Epithelial cell of proximal tubule (primary cell): ENCODE measurements at places on chromosomes 6 and 20. TPM values are rescaled to one million over a fixed set of nuclear protein-coding genes. Genes with fewer than 3 reads are reported as not detected.

DNA sequence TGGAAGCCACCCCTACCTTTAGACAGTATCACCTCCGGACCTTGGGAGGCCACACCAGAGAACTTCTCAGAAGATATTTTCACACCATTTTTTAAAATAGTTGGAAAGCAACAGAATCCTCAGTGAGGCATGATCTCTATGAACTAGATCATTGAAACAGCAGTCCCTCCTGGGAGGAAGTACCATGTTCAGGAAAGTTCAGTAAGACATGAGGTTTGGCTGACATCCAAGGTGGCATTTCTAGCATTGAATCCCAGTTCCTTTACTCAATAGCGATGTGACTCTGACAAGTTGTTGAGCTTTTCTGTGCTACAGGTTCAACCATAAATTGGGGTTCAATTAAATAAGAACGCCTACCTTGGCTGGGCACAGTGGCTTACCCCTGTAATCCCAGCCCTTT lies 169.0 kb downstream of the TBC1D7 start:
- no peak for DNase-seq

DNA sequence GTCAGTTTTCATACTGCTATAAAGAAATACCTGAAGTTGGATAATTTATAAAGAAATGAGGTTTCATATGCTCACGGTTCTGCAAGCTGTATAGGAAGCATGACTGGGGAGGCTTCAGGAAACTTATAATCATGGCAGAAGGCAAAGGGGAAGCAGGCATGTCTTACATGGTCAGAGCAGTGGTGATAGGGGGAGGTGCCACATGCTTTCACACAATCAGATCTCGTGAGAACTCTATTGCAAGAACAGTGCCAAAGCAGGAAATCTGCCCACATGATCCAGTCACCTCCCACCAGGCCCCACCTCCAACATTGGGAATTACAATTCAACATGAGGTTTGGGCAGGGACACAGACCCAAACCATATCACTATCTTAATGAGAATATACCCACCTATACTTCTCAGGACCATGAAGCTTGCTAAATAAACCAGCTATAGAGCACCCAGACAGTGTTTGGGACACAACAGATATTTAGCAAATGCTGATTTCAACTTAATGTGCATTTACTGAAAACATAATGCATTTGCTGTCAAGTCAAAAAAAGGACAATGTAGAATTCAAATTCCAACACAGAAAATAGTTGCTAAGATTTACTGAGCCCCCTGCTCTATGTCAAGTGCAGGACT lies 63.8 kb downstream of the TNFRSF21 start:
- DNase-seq, result no peak

DNA sequence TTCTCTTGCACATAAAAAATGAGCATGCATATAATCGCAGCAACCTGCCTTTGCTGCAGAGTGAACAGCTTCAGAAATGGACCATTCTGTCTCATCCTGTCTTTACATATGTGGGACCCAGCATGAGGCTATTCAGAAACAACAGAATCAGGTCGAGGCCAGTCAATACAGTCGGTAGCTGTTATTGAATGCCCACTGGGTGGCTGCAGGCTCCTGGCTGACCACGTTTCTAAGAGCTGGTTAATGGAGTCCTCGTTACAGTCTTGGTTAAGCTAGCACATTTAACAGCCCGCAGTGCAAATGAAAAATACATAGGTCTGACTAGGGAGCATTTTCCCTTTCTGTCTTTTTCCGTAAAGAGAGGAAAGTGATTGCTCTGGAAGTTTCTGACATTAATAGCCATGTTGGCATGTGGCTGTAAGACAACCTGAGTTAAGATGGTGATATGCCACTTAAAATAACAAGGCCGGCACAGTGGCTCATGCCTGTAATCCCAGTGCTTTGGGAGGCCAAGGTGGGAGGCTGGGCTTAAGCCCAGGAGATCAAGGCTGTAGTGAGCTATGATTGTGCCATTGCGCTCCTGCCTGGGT lies 75.0 kb downstream of the SHLD1 start:
- DNase-seq, result no peak

DNA sequence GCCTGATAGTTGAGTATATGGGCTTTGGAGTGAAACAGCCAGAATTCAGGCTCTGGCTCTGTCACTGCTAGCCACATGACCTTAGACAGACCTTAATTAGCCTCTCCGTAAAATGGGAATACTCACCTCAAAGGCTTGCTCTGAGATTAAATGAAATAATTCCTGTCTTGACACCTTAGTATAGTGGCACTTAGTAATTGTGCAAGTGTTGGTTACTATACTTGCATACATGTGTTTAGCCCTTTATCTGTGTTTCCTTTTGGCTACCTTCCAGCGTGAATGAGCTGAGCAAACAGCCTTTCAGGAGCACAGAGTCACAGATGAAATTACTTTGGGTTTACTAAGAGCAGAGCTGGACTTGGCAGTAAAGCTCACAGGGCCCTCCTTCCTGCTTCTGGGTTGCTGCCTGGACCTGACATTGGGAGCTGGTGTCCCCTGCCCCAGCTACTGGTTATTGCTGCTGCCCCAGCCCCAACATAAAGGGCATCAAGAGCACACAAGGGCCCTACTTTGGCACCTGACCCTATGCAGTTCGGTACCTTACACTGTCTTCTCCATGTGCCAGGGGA lies 32.8 kb downstream of the CD164 start:
- DNase-seq, result no peak

DNA sequence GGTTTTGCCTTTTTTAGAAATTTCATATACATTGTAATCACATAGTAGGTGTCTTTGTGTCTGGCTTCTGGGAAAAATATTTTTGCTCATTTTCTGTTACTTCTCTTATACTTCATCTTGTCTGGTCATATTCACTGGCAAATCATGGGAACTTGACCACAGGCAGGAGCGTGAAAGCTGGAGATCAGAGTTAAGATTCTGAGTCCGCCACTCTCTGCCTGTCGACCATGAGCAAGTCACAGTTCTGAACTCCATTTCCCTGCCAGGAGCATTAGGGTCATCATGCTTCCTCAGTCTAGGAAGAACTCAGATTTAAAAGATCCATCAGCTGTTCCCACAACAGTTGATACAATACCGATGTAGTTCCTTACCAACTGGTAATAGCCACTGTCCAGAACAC lies 12.4 kb upstream of the SCGN start:
- no peak for DNase-seq

- DNase-seq, result no peak
These were observed 10.6 kb downstream of the ARMH2 start for GRCh38 chr6:24788031-24788665.

DNA sequence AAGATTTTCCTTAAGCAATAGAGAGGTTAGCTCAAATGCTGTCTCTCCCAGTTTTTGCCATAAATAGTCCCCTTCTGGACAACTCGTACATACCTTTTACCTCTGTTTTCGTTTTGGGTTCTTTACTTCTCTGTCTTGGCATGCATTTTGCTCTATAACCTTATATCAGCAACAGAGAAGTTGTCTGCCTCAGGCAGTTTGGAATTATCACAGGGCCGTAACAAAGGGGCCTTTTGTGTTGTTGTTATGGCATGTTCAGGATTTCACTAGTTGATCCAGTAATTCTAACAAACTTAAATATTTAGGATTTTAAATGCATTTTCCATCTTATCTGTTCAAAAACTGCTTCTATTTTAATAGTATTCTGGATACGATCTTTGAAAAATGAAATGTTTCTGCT lies 259.8 kb downstream of the CD109 start:
- DNase-seq, result no peak

GRCh38 chr20:18613553-18613952 lies 25.7 kb downstream of the DTD1 start:
- peak; percentile 13 for DNase-seq

DNA sequence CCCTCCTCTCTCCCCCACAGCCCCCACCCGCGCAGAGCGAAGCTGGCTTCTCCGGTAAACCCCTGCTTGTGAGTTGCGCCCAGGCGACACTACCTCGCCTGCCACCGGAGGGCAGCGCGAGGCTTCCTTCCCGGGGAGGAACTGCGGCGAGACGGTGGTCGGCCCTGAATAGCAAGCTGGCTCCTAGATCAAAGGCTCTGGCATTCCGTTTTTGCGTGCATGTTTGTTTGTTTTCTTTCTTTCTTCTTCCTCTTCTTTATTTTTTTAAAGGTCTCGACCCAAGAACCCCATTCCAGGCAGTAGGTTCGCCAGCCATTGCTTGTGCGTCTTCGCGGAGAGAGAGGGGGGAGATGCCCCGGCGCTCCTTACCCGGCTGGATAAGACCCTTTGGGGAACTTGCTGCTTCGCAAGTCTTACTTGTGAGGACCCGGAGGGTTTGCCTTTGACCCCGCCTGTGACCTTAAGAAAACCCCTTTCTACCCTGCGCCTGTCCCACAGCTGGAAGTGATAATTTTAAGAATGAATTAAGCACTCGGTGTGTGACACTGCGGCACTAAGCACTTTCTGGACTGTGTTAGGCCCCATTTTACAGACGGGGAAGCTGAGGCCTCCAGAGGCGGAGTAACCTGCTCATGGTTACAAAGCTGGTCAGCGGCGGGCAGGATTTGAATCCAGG lies 92.7 kb upstream of the SIRPA start:
- no peak for DNase-seq

- DNase-seq, result no peak
These were observed 36.3 kb downstream of the AHI1 start for GRCh38 chr6:135461208-135461607.

The MAS1L gene
- not detected in 2 replicates for total RNA-seq

The SLC35F1 gene
- 0.43 TPM in 1 of 2 replicates, not detected in the other for total RNA-seq

The TRIM40 gene
- total RNA-seq, result not detected in 2 replicates

The RBBP9 gene
- 9.3 and 21.1 TPM in 2 replicates for total RNA-seq

The PSORS1C1 gene
- 1.1 and 2.8 TPM in 2 replicates for total RNA-seq

The SLC17A3 gene
- total RNA-seq, result not detected in 2 replicates

The C6orf141 gene
- 8.2 and 11.6 TPM in 2 replicates for total RNA-seq

The ERVFRD-1 gene
- not detected in 2 replicates for total RNA-seq
